Muscle of arm (tissue), 14 donors: ENCODE measurements at places on chromosomes 13 and 19.
A peak's percentile ranks its signal among the peaks of the same experiment; 100 is the strongest.

DNA sequence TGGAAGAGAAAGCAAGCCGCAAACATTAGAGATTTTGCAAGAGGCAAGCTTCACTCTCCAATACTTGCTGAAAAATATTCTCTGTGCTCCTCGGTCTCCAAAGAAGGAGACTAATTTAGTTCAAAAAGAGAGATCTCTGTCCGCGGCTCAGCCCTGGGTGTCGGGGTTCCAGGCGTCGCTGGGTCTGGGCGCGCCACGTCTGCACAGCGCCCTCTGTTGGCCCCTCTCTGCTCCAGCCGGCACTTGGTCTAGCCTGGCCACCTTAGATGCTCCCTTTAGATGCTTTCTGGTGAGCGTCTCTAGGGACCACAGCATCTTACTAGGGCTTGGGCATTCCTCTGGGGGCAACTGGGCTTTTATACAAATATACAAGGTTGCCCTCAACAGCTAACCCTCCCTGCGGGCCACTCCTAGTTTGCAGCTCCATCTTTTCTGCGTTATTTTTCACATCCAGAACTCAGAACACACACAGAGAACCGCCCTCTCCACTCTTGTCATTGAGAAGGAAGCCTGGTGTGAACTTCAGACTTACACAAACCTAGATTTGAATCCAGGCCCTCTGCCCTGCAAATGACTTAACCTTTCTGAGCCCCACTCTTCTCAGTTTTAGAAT, 78.3 kb downstream of the CYSLTR2 start:
- no peak for DNase-seq

- no peak for DNase-seq
These were observed 881 bp downstream of the GEMIN7 start for GRCh38 chr19:45079911-45080370.

DNA sequence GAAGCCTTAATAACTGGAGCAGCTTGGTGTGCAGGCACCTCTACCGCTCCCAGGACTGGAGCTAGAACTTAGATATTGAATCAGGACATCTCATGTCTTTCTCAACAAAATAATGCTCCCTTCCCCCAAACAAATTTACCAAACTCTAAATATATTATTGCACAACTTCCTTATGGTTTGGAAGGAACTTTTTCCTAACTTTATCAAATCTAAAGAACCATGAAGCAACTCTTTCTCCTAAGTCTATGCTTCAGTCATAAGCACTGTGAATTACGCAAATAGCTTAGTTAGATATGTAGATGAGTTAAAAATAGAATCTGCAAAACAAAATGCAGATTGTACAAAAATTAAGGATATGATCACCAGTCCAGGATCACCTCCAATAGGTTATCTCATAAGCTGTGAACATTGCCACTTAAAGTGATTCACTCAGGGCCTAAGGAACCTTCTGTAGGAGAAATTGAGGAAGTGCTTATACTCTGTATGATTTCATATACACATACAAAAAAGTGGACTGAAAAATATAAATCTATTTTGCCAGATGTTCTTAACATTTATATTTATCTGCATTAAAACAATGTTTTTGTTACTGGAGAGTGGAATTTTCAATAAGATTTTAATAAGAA, 20.4 kb upstream of the MAB21L1 start:
- no peak for DNase-seq

DNA sequence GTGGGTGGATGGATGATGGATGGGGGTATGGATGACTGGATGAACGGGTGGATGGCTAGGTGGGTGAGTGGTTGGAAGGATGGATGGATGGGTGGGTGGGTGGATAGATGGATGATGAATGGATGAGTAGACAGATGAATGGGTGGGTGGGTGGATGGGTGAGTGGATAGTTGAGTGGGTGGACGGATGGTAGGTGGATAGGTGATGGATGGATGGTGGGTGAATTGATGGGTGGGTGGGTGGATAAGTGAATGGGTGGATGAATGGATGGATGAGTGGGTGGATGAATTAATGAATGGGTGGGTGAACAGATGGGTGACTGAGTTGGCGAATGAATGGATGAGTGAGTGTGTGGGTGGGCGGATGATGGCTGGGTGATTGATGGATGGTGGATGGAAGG, 4.9 kb downstream of the SMIM24 start:
- DNase-seq, result no peak

DNA sequence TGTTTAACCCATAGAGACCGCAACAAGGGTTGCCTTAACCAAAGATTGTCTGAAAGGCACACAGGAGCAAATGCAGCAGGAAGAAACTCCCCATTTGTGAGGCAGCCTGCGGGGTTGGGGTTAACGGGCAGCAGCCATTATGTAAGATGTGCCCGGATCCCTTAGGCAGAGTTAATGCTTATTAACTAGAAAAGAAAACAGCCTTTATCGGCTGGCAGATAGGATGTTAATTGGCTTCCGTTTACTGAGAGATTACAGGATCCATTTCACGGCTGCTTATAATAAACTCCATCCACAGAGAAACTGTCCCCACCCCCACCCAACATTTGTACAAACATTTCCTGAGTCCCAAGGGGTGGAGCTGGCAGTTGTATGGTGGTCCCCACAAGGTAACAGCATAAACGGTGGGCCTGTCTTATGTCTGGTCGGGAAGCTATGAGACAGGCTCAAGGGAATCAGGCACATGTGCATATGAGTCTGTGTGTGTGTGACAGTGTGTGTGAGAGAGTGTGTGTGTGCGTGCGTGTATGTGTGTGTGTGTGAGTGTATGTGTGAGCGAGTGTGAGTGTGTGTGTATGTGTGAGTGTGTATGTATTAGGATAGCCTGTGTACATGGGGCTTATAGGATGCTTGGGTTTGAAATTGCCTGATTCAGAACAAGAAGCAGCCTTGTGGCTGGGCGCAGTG, 10.5 kb downstream of the SLC25A42 start:
- DNase-seq, result no peak

DNA sequence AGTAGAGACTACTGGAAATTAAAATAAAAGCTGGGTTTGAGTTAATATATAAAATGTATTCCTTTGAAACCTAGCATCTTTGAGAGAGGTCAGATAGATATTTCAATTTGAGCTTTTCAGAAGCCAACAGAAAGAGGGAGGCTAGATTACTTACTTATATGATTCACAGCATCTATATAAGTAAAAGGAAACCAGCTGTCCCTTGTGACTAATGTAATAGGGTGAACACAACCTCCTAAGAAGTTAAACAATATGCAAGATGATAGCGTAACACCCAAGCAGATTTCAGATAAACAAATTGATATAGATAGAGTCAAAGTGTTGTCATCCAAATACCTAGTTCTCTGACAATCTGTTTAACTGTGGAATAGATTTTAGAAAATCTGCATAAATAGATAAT, 393.5 kb upstream of the GPC6 start:
- no peak for DNase-seq

GRCh38 chr13:111908981-111909380, 158.0 kb upstream of the SOX1 start:
- DNase-seq, result no peak

GRCh38 chr13:95677564-95678266, 776 bp downstream of the DNAJC3 start:
- peak; percentile 34 for DNase-seq

GRCh38 chr19:18415178-18415867, 3.9 kb upstream of the SSBP4 start:
- DNase-seq, result peak; percentile 88
